ENCODE measurements at places on chromosomes 7 and 10. TPM values are rescaled to one million over a fixed set of nuclear protein-coding genes. Genes with fewer than 3 reads are reported as not detected.

PTN gene
- 152 TPM for polyA plus RNA-seq

MAGI2 gene
- 36.4 TPM for polyA plus RNA-seq

ECHDC3 gene
- 11.7 TPM for polyA plus RNA-seq

PCLO gene
- polyA plus RNA-seq = 8.6 TPM

DNA sequence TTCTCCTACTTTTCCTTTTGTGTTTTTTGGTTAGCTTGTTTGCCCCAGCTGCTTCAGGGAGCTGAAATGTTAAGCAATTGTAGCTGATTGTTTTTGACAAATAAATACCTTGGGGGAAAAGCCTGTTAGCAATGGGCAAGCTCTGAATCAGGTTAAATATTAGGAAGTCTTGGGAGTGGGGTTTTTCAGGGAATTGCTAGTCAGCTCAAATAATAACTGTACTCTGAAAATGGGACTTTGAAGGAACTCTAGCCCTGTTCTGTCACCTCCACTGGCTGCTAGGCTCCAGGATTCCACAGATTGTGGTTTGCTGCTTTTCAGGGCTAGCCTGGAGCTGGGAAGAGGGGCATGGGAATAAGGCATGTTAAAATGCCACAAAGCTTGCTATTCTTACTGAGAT is 39.5 kb downstream of the ADK start:
- no peak for DNase-seq

- no peak for DNase-seq
These were observed 79.7 kb downstream of the ALOX5 start for GRCh38 chr10:45453639-45454255.

GRCh38 chr7:108048422-108048821 is 45.5 kb upstream of the LAMB1 start:
- no peak for DNase-seq

DNA sequence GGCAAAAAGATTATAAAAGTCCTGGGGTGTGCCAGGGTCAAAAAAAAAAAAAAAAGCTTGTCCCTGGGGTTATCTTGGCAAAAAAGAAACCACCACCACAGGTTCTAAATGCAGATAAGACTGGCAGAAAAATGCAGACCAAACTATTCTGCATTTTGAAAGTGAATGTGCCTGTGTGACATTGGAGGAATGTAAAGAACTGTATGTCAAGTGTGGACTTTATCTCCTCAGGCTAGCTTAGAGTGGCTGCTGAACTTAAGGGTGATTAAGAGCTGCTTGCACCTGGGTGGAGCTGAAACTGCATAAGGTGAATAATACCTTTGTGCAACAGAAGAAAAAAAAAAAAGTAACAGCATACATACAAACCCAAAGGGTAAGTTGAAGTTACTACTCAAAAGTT is 1.3 kb upstream of the NAPEPLD start:
- DNase-seq = no peak
